Activated CD4-positive, alpha-beta T cell treated with anti-CD3 and anti-CD28 coated beads, Interleukin-2, Interleukin-4, amounts not matched to agents 100 ng/mL and 50 ng/mL, durations not matched to agents 16 hours and 8 hours (primary cell): ENCODE measurements at places on chromosomes 12 and 14.

DNA sequence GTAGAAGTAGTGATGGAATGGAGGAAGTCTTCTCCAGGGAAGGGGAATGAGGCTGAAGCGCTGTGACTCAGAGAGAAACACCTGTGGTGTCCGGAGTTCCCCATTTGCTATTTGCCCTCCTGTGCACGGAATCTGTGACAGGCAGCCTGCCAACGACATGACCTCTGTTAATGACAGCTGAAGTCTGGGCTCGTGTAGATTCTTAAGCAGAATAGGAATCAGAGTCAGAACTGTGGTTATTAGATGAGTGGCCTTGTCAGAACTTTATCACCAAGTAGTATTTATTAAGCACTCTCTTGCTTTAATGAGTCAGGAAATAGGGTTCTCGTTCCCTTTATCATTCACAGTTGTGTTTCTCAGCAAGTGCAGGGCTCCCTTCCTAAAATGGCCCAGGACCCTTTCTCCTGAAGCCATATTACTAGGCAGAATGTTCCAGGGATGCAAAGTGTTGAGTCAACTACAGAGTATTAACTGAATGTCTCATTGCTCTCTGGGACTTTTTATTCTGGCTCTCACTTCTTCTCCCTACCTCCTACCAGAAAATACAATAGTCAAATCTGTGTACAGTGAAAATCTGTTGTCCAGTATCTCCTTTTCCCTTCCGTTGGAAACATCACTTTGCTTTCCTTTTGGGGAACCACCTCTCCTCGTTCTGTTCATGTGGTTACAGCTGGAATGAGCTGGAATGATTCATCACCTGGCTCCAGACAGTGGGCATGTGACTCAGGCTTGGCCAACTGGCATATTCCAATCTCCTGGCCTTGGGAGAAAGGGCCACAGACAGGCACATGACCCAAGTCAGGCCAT, 77.8 kb upstream of the MAX start:
- DNase-seq = peak; percentile 79

- no peak for DNase-seq
Measured at GRCh38 chr12:102513272-102513671, 32.9 kb upstream of the IGF1 start.

DNA sequence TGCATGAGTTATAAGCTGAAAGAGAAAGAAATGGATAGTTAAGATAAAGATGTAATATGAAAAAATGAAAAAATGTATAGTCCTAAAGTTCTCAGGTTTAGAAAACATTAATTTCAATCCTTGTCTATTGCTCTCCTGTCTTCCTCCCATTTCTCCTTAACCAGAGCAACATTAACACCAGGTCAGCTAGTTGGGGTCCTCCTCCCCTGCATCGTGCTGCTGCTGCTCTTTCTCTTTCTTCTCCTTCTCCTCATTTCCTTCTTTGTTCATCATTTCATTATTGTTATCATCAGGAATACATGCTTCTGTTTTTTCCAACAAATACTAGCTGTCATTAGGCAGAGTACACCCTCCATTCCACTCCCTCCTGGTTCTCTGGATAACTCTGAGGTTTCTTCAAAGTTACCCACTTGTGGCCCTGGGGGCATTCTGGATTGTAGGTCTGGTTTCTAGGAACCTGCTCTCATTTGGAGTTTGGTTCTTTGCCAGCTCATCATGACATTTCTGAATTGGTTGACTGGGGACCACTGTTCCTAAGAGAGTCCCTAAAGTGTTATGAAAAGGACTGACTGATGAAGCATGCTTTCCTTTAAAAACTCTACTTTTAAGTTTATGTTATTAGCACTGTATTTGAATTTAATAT, 17.0 kb downstream of the ACSS3 start:
- DNase-seq = no peak

DNA sequence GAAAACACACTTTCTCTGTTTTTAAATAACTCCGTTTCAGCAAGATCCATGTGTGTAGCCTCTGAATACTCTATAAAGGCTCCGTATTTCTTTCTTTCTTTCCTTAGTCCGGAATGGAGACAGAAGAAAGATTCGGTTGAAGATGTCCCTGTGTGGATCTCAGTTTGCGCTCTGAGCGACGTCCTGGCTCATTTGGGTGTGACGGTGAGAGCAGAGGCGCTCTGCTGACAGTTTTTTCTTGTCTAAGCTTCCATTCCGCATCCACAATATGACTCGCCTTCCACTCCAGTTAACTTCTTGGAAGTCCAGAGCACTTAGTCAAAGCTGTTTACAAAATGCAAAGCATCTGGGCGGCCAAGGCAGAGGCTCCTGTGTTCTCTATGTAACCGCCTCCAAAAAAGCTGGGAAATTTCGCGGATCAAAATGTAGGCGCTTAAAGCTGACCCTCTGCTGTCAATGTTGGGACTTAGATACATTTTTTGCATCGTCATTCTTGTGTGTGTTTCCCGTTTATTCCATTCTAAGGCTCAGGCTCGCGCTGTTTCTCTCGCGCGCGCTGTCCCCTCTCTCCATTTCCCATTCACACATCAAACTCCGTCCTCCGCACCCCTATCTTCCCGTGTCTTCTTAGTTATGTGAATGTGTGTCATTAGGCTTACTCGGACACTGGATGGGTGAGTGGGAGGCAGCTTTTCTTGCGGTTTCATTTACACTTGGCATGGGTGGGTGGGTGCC, 880 bp upstream of the FLRT2 start:
- no peak for DNase-seq

DNA sequence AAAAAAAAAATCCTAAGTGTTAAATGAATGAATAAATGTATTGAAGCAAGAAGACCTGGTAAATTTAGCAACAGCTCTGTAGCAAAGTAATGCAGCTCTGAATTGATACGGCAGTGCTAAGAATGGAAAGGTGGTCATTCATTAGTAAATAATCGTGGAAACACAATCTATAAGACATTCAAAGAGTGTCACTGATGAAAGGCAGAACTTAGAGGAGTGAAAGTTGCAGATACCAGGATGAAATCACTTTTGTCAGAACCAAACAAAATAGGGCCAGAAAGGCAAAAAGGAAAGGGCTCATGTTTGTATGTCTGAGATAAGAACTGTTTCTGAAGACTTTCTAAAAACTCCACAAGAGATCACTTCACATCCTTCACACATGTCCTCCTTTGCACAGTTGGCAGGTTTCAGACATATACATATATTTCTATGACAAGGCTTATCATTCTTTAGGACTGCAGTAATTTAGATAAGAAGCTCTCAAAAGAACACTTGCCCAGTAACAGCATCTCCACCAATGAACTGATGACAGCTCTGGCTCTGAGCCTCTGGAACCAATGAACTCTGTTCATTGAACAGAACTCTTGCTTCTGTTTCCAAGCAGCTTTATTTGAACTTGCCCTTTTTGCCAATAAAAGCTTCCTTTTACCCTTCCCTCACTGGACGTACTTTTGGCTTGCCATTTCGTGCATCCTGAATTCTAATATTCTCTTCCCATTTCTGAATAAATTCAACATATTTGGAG, 4.2 kb upstream of the LRR1 start:
- no peak for DNase-seq

DNA sequence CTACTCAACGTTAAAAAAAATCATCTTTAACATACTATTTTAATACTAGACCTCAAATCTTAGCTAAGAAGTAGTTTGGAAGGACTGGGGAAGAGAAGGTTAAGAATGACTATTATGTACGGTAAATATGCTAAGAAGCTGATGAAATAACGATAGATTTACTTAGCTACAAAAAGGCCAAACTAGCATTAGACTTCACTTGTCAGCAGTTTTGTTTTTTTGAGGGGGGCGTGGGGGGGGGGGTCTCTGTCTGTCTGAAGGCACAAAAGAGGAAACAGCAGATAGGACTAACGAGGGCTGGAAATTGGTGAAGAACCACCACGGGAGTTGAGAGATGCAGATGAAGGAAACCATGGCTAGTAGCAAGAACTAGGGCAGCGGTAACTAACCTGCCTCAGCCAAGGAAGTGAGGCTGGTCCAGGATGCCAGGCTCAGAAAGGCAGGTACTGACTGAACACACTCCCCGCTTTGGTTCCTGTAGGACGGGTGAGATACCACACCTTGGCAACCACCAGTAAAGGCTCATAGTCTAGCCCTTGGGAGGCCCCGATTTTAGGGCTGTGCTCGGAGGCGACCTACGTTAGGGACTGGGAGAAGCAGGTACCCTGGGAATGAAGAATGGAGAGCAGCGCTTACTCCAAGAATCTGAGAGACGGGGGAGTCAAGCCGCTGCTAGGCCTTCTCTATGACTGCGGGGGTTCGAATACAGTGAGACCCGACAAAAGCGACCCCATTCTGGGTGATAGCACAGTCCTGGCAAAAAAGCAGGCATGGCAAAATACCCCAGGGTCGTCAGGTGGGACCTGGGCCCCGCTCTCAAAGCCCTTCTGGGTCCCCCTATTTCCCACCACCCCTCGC, 675 bp downstream of the NEDD8 start:
- peak; percentile 36 for DNase-seq

DNA sequence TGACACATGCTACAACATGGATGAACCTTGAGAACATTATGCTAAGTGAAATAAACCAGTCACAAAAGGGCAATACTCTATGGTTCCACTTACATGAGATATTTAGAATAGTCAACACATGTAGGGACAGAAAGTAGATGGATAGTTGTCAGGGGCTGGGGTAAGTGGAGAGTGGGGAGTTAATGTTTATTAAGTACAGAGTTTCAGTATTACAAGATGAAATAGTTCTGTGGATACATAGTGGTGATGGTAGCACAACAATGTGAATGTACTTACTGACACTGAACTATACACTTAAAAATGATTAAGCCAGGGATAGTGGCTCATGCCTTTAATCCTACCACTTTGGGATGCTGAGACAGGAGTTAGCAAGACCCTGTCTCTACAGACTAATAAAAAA, 8.7 kb downstream of the NUP107 start:
- no peak for DNase-seq

DNA sequence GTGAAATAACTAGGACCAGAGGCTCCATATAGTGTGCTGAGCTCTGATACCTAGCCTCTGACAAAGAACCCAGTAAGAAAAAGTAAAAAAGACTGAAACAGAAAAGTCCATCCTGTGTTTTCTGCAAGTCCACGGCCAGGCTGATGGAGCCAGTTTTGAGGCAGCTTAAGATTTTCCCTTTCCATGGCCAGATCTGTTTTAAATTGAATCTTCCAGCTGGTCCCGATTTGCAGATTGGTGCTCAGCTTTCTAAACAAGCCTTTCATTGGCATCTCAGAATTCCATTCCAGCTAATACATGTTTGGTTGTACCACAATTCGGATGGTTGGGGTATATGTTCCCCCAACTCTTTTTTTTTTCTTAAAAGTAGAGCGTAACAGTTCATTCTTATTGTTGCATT, 152.0 kb downstream of the DACT1 start:
- DNase-seq = no peak

DNA sequence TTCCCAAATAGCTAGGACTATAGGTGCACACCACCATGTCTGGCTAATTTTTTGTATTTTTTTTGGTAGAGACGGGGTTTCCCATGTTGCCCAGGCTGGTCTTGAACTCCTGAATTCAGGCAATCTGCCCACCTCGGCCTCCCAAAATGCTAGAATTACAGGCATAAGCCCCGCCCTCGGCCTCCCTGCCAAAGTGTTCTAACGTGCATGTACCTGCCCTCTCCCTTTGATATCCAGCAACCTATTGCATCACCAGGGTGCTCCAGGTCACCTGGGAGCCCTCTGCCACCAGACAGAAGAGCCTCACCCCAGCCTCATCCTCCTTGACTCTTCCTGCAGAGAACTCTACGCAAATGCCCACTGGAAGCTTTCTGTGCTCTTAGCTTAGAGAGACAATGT, 2.2 kb upstream of the EML1 start:
- DNase-seq = no peak

GRCh38 chr14:85042301-85042700, 487.6 kb upstream of the FLRT2 start:
- DNase-seq = no peak

DNA sequence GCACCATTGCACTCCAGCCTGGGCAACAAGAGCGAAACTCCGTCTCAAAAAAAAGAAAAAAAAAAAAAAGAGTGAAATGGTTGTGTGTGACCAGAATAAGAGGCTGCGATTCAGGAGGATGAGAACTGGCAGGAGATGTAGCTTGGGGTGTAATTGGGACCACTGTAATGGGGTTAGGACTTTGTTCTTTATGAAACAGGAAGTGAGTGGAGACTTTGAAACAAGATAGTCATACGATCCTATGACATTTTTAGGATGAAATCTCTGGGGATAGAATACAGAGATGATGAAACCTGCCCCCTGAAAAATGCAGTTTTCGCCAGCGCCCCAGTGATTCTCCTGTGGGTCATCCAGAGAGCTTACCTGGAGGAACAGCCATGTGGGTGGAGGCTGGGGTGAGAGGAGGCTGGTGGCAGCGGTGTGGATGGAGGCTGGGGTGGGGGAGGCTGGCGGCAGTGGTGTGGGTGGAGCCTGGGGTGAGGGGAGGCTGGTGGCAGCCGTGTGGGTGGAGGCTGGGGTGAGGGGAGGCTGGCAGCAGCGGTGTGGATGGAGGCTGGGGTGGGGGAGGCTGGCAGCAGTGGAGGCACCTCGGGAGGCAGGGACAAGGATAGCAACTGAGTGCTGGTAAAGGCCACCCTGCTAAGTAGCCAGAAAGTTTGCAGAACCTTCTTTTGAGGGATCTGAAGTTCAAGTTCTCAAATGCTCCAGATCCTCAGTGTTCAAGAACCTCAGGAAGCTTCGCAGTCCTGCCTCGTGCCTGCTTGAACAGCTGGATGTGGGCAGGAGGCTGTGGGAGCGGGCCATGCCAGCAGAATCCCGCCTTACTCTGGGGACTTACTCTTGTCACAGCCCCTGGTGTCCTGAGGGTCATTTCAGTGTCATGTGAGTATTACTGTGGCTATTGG, 20.2 kb downstream of the FBXL14 start:
- DNase-seq = no peak

DNA sequence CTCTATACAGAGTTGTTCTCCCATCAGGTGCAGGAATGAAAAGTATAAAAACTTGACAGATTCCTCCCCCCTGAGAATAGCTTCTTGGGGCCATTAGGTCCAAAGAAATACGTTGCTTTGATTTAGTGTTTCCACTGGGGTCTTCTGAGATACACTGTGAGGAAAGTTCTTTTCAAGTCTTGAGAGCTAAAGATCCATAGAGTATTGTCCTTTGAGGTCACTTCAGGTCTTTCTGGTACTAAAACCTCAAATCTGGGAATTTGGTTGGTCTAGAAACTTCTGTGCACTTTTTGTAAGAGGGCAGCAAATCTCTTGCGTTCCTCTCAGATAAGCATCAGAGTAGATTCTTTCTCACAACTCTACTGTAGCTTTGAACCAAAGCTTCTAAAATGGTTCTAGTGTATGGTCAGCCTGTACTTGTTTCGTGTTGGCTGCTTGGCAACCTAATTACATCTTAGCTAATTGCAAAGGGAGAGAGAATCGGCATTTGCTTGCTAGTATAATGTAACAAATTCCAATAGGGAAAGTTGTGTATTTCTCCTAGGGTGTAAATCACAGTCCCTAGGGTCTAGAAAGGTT, 10.0 kb downstream of the SRSF5 start:
- DNase-seq = no peak
